CD4-positive, CD25-positive, alpha-beta regulatory T cell (primary cell): ENCODE measurements at places on chromosomes 3 and 15. TPM values are rescaled to one million over a fixed set of nuclear protein-coding genes. Genes with fewer than 3 reads are reported as not detected.

PLIN1 gene
- total RNA-seq, result not detected

MLF1 gene
- 5.3 TPM for total RNA-seq

OXTR gene
- 0.17 TPM for total RNA-seq

C3orf49 gene
- total RNA-seq, result not detected

- no peak overlapping the region for H3K4me3 ChIP-seq
- peaks cover 7% of the 10 kb centered on the region for H3K4me1 ChIP-seq
- no peaks in the 10 kb centered on the region for H3K36me3 ChIP-seq
- no peak overlapping the region for H3K27ac ChIP-seq
- H3K27me3 ChIP-seq, result no peaks in the 10 kb centered on the region
- no peak for DNase-seq
These were observed 254.3 kb upstream of the ICE2 start for GRCh38 chr15:60733196-60733595.

DNA sequence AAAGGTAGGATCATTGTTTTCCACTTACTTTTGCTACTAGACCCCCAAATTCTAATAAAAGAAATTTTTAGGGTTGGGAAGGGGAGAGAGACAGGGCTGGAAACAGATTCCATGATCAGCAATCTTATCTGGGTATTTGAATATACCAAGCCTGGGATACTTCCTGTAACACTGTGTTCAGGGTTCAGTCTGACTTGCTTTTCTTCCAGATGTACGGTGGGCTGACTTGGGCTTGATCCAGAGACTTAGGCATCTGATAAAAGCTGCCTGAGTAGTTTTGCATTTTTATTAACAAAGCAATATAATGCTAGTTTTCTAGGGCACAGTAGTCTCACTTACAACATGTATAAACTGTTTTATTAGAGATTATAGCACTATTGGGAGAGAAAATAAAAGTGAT, 49.2 kb downstream of the KCNMB2 start:
- no peak overlapping the region for H3K27ac ChIP-seq
- no peaks in the 10 kb centered on the region for H3K4me1 ChIP-seq
- no peaks in the 10 kb centered on the region for H3K36me3 ChIP-seq
- H3K27me3 ChIP-seq, result no peaks in the 10 kb centered on the region

- no peak overlapping the region for H3K4me3 ChIP-seq
- no peak for DNase-seq
- H3K36me3 ChIP-seq, result no peaks in the 10 kb centered on the region
- peaks cover 7% of the 10 kb centered on the region for H3K4me1 ChIP-seq
- no peaks in the 10 kb centered on the region for H3K27me3 ChIP-seq
These were observed 24.9 kb upstream of the RASGRP1 start for GRCh38 chr15:38589502-38589901.

- H3K27ac ChIP-seq, result no peak overlapping the region
- no peaks in the 10 kb centered on the region for H3K4me1 ChIP-seq
- no peak for DNase-seq
- no peaks in the 10 kb centered on the region for H3K27me3 ChIP-seq
- H3K36me3 ChIP-seq, result no peaks in the 10 kb centered on the region
These were observed 22.1 kb upstream of the TMEM115 start for GRCh38 chr3:50381383-50381782.
